ENCODE measurements at places on chromosomes 6 and 20.
A peak's percentile ranks its signal among the peaks of the same experiment; 100 is the strongest.

GRCh38 chr6:26197933-26198721, 110.9 kb downstream of the HFE start:
- peak; percentile 51 for DNase-seq

- DNase-seq = no peak
These were observed 20.0 kb downstream of the CD164 start for GRCh38 chr6:109362102-109362884.

DNA sequence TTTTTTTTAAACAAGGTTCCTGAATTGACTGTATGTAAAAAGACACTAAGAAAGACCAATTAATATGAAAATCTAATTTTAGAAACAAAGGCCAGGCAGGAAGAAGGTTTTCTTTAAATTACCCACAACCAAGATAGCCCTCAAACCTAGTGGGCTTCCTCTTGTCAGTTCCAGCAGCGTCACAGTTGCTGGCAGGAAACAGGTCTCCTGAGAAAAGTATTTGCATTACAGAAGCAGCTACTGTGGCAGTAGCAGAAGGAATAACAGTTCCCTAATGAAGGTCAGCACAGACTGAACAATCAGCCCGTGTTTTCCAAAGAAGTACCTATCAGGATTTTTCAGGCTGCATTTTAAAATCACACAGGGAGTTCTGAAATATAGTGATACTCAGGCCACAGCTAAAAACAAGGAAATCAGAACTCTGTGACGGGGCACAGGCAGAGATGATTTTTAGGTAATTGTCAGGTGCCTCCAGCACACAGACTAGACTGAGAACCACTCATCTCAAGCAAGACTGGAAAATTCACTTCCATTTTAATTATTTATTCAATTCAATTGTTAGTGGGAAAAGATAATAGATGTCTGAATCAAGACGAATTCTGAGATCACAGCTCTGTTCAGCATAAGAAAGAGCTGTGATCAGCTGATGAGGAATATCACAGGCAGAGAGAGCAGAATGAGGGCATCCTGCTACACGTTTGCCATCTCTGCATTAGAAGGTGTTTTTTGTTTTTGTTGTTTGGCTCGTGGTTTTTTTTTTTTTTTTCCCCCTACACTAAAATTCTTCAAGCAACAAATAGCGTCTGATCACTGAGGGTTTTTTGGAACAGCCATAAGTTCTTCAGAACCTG, 230.5 kb upstream of the KHDRBS2 start:
- DNase-seq = no peak

DNA sequence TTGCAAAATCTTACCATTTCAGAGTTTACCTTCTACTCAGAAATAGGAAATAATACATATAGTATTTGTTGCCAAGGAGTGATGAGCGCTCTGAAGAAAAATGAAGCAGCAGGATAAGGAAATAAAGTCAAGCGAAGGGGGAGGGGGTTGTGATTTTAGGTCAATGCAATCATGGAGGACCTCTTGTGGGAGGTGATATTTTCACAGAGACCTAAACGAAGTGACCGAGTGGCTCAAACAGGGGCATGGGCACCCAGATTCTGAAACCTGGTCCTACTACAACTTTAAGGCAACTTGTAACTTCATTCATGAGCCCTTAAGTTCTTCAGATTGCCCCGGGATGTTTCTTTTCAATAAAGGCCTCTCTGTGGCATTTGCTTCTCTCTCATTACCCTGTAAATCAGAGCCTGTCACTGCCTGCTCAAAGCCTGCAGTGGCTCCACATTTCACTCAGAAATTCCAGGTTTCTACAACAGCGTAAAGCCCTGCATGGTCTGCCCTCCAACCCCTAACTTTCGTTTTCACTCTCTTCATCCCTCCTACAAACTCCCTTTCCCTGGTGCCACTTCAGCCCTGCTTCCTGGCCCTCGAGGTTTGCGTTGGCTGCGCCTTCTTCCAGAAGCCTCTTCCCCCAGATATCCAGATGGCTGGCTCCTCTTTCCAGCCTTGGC, 162.7 kb downstream of the TBC1D7 start:
- no peak for DNase-seq

GRCh38 chr20:53208110-53208832, 236.1 kb downstream of the TSHZ2 start:
- no peak for DNase-seq

GRCh38 chr6:158279615-158280014, 32.6 kb upstream of the TULP4 start:
- DNase-seq = no peak

GRCh38 chr6:41359617-41360313, 24.4 kb downstream of the NCR2 start:
- DNase-seq = no peak

DNA sequence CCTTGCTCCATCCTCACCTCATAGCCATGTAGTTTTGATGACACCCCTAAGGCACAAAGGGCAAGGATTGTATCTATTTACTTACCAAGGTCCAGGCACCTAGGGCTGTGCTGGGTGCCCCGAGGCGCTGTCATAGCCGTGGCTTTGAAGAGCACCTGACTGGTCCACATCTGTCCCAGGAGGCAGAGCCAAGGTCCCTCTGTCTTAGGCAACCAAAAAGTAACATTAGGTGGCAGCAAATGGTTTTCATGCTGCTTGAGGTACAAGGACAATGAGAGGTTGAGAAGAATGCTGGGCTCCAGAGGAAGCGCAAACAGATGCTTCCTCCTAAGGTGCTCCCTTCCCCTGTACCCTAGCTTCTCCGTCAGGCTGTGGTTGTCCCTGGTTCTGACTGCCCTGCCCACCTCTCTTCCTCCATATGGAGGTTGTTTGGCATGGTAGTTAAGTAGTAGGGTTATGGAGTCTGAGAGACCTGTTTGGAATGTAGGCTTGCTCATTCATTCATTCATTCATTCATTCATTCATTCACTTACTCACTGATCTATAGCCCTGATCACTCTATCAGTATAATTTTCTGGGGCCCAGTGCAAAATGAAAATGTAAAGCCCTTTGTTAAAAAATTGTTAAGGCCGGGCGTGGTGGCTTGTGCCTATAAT, 3.0 kb upstream of the UQCC2 start:
- no peak for DNase-seq

DNA sequence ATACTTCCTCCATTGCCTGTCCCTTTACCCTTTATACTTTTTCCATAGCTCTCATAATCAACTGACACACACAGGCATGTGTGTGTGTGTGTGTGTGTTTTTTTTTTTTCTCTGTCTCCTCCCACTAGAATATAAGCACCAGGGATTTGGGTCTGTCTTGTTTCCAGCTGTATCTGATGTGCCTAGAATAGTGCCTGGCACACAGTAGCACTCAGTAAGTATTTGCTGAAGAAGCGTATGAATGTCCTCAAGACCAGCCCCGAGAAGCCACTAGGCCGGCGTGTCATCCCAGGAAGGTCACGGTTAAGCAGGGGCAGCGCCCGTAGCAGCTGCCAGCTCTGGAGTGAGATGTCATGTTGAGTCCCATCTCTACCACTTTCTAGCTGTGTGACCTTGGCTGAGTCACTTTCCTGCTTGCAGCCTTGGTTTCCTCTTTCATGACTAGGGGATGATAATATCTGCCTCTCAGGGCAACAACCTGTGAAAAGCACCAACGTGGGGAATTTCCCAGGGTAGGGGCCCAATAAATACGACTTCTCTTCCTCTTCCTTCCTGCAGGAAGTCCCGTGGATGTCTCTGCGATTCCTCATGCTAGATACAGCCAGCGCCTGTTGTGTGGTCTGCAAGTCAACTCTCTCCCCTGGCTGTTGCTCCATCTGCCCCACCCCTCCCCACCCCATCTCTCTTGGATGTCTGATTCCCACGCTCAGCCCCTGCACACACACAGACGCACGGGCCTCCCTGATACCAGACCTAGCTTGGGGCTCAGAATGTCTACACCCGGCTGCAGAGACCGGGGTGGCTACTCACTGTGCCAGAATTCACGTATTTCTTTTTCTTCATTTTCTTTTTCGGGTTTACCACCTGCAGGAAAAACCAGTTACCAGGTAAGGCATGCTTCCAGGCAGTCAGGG, 58.1 kb downstream of the RAB44 start:
- DNase-seq = no peak

DNA sequence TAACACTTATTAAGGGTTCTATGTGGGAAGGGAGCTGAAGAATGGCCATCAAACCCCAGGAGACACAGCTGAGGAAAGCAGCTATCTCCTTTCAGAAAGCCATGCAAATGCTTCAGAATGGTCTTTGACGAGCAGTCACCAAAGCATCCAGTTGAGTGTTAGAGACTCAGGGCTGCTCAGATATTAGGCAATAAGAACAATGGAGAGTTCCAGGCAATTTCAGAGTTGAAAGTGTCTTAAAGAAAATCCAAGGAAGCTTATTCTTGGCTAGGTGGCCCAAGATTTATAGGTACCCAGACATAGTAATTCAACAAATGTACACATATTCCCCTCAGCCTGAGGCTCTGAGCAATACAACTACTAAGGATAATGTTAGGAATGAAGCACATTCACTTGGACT, 180.1 kb upstream of the SOX4 start:
- DNase-seq = no peak

GRCh38 chr20:1805161-1805581, 90.0 kb upstream of the SIRPA start:
- no peak for DNase-seq

DNA sequence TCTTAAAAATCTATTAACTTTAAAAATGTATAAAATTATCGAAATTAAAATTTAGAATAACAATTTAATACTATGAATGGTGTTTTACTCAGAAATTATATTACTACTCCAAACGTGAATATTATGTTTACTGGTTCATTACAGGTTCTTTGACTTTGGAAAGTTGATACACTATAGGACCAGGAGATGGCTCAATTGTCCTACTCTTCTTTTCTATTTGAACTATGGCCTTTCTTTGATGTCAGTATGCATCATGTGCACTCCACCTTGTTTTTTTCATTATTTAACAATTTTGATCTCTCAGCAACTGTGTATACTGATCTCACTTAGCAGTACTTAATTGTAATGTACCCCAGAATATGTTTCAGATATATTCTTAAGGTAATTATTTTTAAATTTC, 391.5 kb upstream of the MANEA start:
- DNase-seq = peak; percentile 46

DNA sequence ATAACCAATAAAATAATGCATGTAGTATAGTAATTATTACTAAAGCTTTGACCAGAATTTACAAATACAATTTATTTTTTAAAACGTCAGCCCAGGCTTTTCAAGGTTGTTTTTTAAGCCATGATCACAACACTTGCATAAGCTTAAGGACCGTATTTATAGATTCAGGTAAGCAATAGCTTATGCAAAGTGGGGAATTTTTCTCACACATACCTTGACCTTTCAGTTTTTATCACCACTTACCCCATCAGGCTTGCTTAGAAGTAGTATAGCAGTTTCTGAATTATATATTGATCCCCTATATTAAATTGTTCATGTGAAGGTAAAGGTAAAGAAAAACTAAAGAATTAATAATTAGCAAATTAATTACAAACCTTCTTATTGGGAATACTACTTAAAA, 232.3 kb upstream of the FKBP1C start:
- DNase-seq = no peak

DNA sequence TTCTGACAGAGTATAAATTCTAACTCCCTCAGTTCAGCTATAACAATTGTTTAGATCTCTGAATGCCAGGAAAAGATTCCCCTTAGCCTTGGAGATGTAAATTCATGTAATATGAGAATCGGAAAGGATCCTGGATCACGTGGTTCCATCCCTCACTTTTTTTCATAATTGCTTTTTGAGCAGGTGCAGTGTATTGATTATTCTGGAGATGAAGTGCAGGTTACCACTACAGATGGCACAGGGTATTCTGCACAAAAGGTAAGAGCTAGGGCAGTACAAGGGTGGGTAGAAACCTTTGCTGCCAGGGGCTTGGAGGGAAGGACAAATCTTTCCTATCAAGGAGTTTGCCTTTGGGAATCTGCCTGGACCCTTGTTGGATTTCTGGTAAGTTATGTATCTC, 52.7 kb downstream of the KDM1B start:
- peak; percentile 81 for DNase-seq

DNA sequence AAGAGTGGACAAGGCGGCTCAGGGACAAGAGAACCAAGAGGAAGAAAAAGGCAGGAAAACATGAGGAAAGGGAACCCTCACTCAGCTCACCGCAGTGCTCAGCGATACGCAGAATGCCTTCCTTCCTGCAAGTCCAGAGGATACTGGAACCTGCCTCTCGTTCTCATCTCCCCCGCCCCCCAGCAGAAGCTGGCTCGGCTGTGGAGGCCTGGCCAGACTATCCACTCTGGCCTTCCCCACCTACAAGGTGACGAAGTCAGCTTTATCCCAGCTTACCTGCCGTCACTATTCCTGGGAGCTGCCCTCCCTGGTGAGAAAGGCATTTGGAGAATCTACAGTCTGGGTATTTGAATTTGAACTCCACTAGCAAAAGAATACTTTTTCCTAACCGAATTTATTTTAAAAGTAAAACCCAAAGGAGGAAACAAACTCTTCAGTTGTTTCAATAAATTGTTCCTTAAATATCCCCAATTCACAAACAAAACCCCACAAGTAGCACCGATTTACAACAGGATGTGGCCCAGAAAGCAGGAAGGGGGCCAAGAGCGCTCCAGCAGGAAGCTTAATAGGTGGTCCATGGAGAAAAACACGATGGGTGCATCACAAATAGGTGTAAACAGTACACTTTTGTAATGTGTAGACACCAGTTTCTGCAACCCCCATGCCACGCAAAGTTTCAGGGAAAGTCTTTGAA, 2.1 kb upstream of the DIDO1 start:
- no peak for DNase-seq

GRCh38 chr6:50288881-50289280, 239.2 kb upstream of the DEFB112 start:
- DNase-seq = no peak

- no peak for DNase-seq
These were observed 126.4 kb downstream of the MMUT start for GRCh38 chr6:49336514-49337131.

DNA sequence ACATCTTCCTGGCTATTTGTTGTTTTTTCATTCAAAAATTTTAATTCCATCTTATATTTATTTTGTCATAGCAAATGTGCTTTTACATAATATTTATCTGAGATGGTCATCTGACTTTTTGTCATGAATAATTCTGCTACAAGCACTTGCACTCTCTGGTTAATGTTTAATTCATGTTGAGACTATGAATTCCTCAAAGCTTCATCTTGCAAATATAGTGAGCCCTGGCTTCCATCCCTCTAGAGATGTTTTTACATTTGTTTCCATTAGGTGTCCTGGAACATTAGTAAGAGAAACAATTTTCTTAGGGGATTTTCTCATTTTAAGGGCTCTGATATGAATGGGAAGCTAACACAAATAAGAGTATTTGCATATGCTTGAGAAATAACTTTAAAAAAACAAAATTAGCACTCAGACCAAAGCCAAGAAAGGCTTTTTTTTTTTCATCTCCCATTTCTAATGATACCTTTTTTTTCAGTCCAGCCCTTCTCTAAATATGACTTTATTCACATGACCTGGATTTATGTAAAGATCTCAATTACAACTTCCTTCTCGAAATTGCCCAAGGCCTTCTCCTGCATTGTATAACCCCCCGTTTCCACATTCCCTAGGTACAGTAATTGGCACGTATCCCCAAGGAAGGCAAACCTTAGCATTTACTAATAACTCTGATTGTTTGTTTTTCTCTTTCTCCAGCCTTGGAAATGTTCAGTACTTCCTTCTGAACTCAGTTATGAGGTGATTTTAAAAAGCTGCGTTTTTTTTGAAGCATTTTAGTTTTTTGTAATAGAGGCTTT, 797.0 kb upstream of the GJE1 start:
- DNase-seq = no peak
